ENCODE measurements at places on chromosomes 12 and 14.

DNA sequence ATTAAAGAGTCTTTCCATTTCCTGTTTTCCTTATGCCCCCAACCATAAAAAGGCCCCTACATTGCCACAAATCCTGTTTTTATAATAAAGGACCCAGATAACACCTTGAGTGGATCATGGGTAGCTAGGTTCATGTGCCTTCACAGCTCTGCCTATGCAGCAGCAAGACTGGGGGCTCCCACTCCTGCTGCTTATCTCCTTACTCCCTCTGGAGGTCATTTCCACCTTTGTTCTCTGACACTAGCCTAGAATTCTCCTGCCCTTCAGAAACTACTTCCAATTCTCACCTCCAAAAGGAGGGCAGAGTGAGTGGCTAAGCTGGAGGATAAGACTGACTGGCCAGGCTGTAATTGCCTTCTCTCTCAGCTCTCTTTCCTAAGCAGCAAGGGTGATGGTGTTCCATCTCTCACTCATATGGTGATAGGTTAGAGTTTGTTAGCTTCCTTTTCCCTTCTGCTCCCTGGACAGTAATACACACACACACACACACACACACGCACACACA, 20.0 kb upstream of the STAC3 start:
- no peak for DNase-seq

GRCh38 chr12:97404543-97404942, 58.1 kb upstream of the RMST start:
- peak; percentile 15 for DNase-seq

DNA sequence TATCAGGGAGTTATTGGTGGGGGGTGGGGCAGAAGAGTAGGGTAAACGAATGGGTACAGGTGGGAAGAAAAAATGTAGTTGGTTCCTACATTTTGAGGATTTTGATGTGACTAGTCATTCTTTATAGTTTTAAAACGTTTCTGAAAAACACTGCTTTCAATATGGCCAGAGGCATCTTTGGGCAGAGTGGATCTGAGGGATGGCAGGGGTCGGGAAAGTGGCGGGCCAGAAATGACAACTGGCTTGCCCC, 527 bp upstream of the ATP23 start:
- no peak for DNase-seq

GRCh38 chr14:105879867-105880561, 353.6 kb downstream of the TMEM121 start:
- DNase-seq, result no peak

GRCh38 chr14:44700694-44701093, 193.6 kb upstream of the FSCB start:
- DNase-seq, result no peak

DNA sequence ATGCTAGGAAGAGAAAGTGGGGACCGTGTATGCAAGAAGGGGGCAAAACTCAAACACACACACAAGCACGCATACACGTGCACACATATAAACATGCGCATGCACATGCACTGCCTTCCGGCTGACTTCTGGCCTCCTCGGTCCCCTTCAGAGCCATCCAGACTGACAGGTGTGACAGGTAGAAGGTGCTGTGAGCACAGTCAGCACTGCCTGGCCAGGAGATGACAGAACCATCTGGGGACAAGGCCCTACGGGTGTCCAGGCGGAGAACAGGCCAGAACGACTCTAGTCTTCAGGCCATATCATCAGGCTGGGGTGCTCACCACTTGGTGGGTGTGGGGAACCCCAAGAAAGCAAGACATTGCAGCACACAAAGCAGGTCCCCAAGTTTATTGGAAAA, 7.3 kb downstream of the KRT83 start:
- no peak for DNase-seq

DNA sequence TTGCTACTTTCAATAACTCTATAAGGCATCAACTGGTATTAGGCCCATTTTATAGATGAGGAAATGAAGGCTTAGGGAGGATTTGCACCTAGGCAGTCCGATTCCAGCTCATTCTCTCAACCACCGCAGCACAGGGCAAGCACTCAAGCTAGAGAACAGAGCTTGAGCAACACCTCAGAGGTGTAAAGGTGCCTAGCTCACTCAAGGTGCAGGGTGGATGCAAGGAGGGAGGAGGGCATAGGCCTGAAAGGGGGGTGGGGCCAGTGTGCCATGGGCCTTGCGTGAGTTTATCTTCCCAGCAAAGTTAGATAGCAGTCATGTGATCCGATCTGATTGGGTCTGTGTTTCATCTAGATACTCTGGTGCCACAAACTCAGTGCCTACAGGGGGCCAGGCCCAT, 10.2 kb upstream of the EMP1 start:
- no peak for DNase-seq

- DNase-seq, result no peak
Observed at GRCh38 chr14:31027847-31028246, 1.7 kb upstream of the STRN3 start.

GRCh38 chr14:38047195-38047902, 160.4 kb upstream of the SSTR1 start:
- DNase-seq, result no peak

DNA sequence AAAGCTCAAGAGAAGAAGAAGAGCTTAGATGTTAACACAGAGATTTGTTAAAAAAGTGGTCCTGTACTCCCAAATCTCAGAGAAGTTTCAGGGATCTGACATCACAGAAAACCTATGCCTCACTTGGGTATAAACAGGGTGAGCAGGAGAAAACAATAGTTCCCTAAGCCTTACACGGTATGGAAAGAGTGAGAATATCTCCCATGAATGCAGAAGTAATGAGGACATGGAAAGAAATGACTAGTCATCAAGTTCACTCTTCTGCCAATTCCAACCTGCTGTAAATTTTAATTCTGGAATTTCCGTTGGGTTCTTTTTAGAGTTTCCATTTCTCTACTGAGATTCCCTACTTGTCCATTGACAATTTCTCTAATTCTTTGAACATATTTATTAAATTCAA, 6.2 kb upstream of the PTGER2 start:
- no peak for DNase-seq

- DNase-seq, result no peak
Observed at GRCh38 chr12:1741154-1741949, 50.5 kb downstream of the ADIPOR2 start.

DNA sequence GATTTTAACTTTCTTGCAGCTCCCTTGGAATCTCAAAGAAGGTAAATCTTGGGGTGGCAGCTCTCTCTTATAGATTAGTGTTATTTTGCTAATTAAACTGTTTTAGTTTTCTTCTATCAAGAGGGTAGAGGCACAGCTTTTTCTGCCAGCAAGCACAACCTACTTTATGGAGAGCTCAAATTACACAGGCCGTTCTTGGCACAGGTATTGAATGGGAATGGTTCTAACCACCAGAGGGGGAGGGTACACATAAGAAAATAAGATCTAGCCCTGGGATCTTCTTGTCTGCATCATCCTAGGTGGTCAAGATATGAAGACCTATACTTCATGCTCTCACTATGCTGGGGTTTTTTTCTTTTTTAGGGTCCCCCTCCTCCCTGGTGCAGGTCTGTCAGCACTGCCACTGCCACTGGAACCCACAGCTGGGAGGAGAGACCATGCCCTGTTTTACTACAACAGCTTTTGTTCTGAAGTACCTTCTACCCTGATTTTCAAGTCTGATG, 48.6 kb upstream of the STAC3 start:
- no peak for DNase-seq

- no peak for DNase-seq
Observed at GRCh38 chr12:1044199-1044598, 53.2 kb downstream of the ERC1 start.

- peak; percentile 69 for DNase-seq
Observed at GRCh38 chr12:27343255-27344000, 10.8 kb downstream of the BMAL2 start.

DNA sequence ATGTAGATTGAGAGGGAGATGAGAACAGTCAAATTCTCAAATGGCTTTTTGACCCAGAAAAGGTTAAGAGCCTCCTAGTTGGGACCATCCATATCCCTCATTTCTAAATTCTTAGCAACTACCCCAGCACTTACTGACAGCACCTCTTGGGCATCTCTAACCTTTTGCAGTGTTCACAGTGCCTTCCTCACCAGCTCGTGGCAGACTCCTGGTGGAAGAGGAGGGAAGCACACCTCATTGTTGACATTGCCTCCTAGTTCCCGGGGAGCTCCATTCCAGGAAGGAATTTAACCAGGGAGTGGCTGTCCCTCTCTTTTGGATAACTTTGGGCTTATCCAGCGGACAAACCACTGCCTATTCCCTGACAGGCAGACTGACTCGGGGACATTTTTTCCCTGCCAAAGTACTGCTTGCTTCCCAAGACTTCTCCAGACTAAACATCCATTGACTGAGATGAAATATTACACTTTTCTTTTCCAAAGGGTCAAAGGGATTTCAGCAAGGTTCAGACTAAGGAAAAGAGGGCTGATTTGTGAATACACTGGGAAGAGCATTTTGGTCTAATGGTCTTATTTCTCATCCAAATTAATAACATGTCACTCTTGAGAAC, 9.0 kb upstream of the OR6J1 start:
- peak; percentile 64 for DNase-seq

DNA sequence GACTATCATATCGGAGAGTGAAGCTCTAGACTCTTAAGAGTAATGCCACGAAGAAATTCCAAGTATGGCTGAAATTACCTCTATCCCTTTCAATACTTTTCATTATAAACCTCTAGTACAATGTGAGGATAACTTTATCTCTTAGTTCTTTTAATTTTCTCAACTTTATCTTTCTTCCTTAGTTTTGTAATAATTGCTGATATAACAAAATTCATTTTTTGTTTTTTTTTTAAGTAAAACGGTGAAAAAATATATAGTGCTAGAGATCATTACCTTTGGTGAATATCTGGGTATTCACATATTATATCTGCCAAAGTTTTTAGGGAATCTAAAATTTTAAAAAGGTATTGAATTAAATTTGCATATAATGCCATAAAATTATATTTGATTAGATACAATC, 19.5 kb upstream of the DNAAF2 start:
- DNase-seq, result no peak

DNA sequence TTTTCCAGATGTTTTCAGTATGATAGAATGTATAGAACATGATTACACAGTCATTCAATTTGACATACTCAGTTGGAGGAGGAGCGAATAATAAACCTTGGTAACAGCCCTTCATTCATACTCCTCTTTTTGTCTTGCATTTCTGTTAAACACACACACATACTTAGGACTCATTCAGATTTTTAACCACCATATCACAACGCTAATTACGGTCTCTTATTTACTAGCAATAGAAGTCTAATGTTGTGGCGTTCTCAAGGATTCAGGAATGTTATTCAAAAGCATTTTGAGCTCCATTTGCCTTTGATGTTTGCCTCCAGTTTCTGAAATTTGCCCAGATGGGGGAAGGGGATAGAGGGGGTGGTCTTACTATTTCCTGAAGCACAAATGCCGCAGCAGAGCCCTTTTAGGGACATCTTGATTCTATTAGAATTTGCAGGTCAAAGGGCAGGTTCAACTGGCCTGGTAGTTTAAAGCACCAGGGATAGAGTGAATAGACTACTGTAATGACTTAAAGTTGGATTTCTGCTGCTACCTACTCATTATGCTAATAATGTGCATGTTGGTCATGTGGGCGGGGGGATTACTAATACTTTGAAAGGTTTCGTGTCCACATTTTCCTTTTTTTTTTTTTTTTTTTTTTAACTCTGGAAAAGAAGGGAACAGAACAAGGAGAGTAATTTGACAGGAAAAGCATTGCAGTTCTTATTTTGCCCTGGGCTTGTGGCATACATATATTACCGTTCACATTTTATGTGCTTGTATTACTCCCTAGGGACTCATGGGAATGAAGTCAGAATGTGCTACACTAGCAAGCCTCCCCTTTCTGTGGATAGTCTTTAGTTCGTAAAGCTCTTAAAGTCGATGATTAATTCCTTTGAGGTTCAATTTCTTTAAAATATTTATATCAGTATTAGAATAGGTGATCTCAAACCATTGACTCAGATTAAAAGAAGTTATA, 226.8 kb downstream of the FBXL14 start:
- no peak for DNase-seq

GRCh38 chr12:6492838-6493496, at the start of gene MRPL51:
Gene MRPL51, minus strand, starts transcription at chr12:6493262. Its CDS starts 126 bp downstream, at chr12:6493136.
- peak; percentile 99 for DNase-seq

DNA sequence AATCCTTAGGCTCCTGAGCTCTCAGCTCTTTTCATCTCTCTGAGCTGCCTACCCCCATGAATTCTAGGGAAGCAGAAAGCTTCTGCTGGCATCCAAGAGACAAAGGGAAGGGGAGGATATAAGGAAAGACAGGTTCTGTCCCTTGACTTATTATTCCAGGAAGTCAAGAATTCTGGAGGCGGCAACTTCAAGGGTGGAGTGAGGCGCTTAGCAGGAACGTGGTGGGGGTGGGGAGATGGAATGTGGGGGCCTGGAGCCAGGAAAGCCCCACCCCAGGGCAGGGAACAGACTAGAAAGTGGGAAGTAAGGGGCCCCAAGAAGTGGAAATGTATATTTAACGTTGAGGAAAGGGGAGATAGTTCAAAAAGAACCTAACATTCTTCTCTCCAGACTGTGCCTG, 1.4 kb downstream of the CALCOCO1 start:
- no peak for DNase-seq

DNA sequence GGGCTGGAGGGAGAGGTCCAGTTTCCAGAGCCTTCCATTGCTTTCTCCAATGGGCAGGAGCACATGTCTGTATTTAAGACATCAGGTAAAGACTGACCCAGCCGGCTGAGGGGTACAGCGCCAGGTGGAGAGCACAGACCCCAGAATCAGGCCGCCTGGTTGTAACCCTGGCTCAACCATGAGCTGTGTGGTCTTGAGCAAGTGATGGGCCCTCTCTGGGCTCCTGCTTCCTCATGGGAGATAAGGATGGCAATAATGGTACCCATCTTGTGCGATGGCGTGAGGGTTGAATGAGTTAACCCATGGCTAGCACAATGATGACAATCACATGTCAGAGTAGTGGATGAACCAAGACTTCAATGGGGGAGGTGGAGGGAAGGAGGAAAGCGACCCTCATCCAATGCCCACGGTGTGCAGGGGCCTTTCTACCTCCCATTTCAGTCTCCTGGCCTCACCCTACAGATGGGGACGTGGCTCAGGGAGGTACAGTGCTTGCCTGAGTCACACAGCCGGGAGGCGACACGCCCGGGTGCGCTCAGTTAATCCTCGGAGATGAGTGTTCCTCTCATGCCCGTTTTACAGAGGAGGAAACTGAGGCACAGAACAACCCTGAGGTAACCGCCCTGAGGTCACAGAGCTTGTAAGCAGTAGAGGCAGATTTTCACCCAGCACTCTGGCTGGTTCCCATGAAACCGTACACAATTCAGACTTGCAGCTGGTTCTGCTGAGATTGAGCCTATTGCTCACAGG, 163.9 kb downstream of the RBM19 start:
- DNase-seq, result no peak

GRCh38 chr14:40623643-40624042, 983.0 kb upstream of the LRFN5 start:
- no peak for DNase-seq
